Bladder microvascular endothelial cell (primary cell): ENCODE measurements at places on chromosomes 11 and 22. TPM values are rescaled to one million over a fixed set of nuclear protein-coding genes. Genes with fewer than 3 reads are reported as not detected.

Gene NRIP3
- 0.82 and 5.5 TPM in 2 replicates for total RNA-seq

Gene AIFM3
- not detected in 2 replicates for total RNA-seq

Gene CYTH4
- total RNA-seq = 0.06 TPM in 1 of 2 replicates, not detected in the other

Gene ASCL2
- total RNA-seq = not detected in 2 replicates

Gene PSMA1
- 140 and 171 TPM in 2 replicates for total RNA-seq

Gene HBG2
- not detected in 2 replicates for total RNA-seq

Gene PRR33
- total RNA-seq = not detected in 2 replicates

Gene PHF5A
- total RNA-seq = 62.5 and 68.5 TPM in 2 replicates

Gene FOLR2
- total RNA-seq = not detected in 2 replicates

Gene SCGB2A2
- total RNA-seq = not detected in 2 replicates

Gene CCDC73
- total RNA-seq = 0.06 TPM in 1 of 2 replicates, not detected in the other

Gene OR8G5
- total RNA-seq = not detected in 2 replicates

Gene AMOTL1
- total RNA-seq = 17.8 and 47.6 TPM in 2 replicates

Gene DGCR6
- 1.3 and 3.2 TPM in 2 replicates for total RNA-seq

Gene CRYBB3
- not detected in 2 replicates for total RNA-seq

Gene MAPK8IP2
- total RNA-seq = 0.32 and 0.38 TPM in 2 replicates

Gene ADM
- total RNA-seq = 210 and 381 TPM in 2 replicates

Gene DCUN1D5
- total RNA-seq = 26.6 and 41.9 TPM in 2 replicates

Gene GP1BB
- total RNA-seq = 0.65 and 3.3 TPM in 2 replicates

Gene PRG3
- total RNA-seq = not detected in 2 replicates

Gene HEPHL1
- not detected in 2 replicates for total RNA-seq

Gene PARVG
- 0.16 and 0.19 TPM in 2 replicates for total RNA-seq

Gene RFPL2
- total RNA-seq = not detected in 2 replicates

Gene EMID1
- total RNA-seq = under 0.01 and 3.5 TPM in 2 replicates

Gene MYOD1
- not detected in 2 replicates for total RNA-seq

Gene DDB1
- total RNA-seq = 248 and 297 TPM in 2 replicates

Gene SLC22A9
- not detected in 2 replicates for total RNA-seq

Gene PTPRCAP
- total RNA-seq = 0.49 and 1.1 TPM in 2 replicates

Gene ZPR1
- 15.2 and 42.2 TPM in 2 replicates for total RNA-seq

Gene BDNF
- 0.32 and 0.88 TPM in 2 replicates for total RNA-seq

Gene OR56A1
- not detected in 2 replicates for total RNA-seq

Gene E2F8
- 2.1 and 2.3 TPM in 2 replicates for total RNA-seq

Gene GSTT2B
- 1.3 and 7.0 TPM in 2 replicates for total RNA-seq

Gene EXPH5
- 0.06 and 0.16 TPM in 2 replicates for total RNA-seq

Gene SLC7A4
- not detected in 2 replicates for total RNA-seq

Gene MTA2
- 177 and 185 TPM in 2 replicates for total RNA-seq

Gene DCHS1
- 20.2 and 92.1 TPM in 2 replicates for total RNA-seq

Gene LYVE1
- 1.4 and 15.5 TPM in 2 replicates for total RNA-seq

Gene UBQLN3
- total RNA-seq = not detected in 2 replicates

Gene KCNK7
- under 0.01 and 0.38 TPM in 2 replicates for total RNA-seq

Gene FGF19
- total RNA-seq = not detected in 2 replicates

Gene OR5AR1
- total RNA-seq = not detected in 2 replicates

Gene FAM111B
- total RNA-seq = 13.9 and 31.7 TPM in 2 replicates

Gene MPZL3
- total RNA-seq = 5.1 and 6.0 TPM in 2 replicates

Gene RIBC2
- total RNA-seq = 0.44 and 0.65 TPM in 2 replicates

Gene NF2
- total RNA-seq = 30.3 and 203 TPM in 2 replicates

Gene LRRC32
- 79.8 and 88.4 TPM in 2 replicates for total RNA-seq

Gene TSPAN32
- total RNA-seq = not detected in 2 replicates

Gene BIK
- total RNA-seq = 2.0 and 2.3 TPM in 2 replicates

Gene TIMP3
- 34.6 and 201 TPM in 2 replicates for total RNA-seq

Gene UNC93B1
- 9.1 and 19.1 TPM in 2 replicates for total RNA-seq

Gene SAMM50
- total RNA-seq = 28.5 and 52.7 TPM in 2 replicates

Gene ART5
- total RNA-seq = not detected in 2 replicates

Gene CHRDL2
- not detected in 2 replicates for total RNA-seq

Gene CSNK2A3
- 0.81 and 7.4 TPM in 2 replicates for total RNA-seq

Gene GLYATL2
- total RNA-seq = 0.31 TPM in 1 of 2 replicates, not detected in the other

Gene PVALB
- not detected in 2 replicates for total RNA-seq

Gene IRAG1
- total RNA-seq = 0.44 and 0.81 TPM in 2 replicates
